ENCODE measurements at places on chromosomes 2 and 18. TPM values are rescaled to one million over a fixed set of nuclear protein-coding genes. Genes with fewer than 3 reads are reported as not detected.
A peak's percentile ranks its signal among the peaks of the same experiment; 100 is the strongest.

OR6B2 gene
- not detected for total RNA-seq

KLHL30 gene
- total RNA-seq = not detected

CHPF gene
- 54.3 TPM for total RNA-seq

KCTD18 gene
- total RNA-seq = 6.8 TPM

KLHL41 gene
- total RNA-seq = not detected

C2orf81 gene
- 7.6 TPM for total RNA-seq

INHBB gene
- not detected for total RNA-seq

ANKRD30BL gene
- not detected for total RNA-seq

TUBB8B gene
- total RNA-seq = 1.4 TPM

DNAJC5G gene
- total RNA-seq = 0.45 TPM

DNA sequence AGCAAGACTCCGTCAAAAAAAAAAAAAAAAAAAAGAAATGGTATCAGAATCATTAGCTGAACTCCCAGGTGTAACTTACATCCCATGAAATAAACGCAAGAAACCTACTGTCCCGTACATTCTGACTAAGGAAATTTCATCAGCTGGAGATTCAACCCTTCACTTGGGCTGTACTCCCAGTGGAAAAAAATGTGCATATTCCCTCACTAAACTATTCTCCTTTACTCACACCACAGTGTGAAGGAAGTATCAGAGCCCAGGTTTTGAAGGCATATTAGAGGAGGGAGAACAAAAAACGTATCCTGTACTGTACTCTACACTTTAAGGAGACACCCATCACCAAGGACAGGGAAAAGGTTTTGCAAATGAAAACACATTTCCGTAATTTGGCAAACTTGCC, 64.3 kb downstream of the DNER start:
- no peak for DNase-seq

- no peak for DNase-seq
These were observed 640.2 kb upstream of the SYT4 start for GRCh38 chr18:43917520-43917919.

- no peak for DNase-seq
These were observed 7.4 kb downstream of the IL1R2 start for GRCh38 chr2:101998896-101999789.

DNA sequence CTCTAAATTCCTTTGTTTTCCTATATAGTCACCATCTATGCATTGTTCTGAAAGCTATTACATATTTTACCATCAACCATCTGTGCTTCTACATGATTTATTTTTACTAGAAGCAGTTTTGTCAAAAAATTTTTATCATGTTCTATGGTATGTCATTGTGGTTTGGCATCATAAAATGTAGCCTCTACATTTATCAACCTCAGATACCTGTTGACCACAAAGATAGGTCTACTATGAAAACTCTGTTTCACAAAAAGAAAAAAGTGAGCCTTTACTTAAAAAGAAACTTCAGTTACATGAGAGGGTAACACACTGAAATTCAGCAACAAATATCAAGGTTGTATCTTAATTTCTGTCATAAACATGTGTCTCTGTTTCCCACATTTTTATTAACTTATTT, 3.7 kb downstream of the BCL2 start:
- DNase-seq = no peak

GRCh38 chr18:61086657-61087056, 246.6 kb upstream of the CDH20 start:
- DNase-seq = no peak

DNA sequence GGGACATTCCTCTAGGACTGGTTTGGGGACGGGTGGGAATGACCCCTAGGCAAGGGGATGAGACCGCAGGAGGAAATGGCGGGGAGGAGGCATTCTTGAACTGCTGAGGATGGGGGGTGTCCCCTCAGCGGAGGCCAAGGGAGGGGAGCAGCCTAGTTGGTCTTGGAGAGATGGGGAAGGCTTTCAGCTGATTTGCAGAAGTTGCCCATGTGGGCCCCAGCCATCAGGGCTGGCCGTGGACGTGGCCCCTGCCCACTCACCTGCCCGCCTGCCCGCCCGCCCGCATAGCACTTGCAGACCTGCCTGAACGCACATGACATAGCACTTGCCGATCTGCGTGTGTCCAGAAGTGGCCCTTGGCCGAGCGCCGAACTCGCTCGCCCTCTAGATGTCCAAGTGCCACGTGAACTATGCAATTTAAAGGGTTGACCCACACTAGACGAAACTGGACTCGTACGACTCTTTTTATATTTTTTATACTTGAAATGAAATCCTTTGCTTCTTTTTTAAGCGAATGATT, 4.9 kb downstream of the INHBB start:
- DNase-seq = no peak

- DNase-seq = no peak
These were observed 53.5 kb downstream of the SLC4A1AP start for GRCh38 chr2:27717070-27717795.

DNA sequence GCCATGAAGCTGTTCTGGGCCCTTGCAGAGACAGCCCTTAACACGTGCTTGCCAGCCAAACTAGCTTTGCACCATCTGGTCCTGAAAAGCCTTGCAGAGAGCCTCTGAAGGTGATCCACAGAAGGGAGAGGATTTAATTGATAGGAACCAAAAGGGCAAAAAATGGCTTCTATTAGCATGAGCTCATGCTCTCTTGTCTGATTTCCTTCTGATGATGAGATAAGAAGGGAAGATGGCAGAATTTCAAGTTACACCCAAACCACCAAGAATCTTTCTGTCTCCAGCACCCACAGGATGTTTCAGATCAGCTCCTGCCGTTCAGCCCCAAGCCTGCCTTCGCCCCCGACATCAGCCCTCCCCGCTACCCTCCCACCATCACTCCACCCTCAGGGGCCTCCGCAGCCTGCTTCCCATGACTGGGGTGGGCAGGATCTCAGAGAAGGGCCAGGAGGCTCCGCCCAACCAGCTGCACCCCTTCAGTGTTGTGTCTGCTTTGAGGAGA, 23.4 kb upstream of the GLI2 start:
- DNase-seq = peak; percentile 47

- DNase-seq = peak; percentile 95
These were observed 111.6 kb upstream of the NABP1 start for GRCh38 chr2:191566344-191566743.

DNA sequence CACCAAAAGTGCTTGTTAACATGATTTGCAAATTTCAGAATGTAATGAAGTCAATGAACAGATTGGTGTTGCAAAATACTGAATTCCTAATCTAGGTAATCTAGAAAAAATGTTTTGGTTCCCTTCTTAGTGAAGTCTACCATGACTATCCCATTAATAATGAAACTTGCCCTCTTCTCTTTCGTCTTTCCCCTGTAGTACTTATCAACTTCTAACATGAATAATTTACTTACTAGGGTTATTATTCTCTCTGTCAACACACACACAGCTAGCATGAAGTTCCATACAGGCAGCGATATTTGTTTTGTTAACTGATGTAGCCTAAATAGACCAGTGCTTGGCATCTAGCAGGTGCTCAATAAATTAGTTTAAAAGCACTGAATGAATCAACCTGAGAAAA, 160.2 kb downstream of the NCK2 start:
- no peak for DNase-seq

DNA sequence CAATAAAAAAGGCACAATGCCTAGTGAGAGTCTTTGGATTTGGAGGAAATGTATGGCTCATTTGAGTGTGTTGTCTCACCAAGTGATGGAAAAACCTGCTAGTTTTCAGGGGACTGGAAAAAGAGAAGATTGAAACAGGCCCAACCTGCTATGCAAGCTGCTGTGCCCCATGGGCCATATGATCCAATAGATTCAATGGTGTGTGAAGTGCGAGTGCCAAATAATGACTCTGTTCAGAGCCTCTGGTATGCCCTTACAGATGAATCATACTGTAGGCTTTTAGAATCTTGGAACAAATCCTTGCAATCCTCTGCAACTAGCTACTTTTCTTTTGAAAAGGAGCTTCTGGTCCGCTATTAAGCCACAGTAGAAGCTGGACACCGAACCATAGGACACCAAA, 529.8 kb upstream of the CNTNAP5 start:
- DNase-seq = no peak

DNA sequence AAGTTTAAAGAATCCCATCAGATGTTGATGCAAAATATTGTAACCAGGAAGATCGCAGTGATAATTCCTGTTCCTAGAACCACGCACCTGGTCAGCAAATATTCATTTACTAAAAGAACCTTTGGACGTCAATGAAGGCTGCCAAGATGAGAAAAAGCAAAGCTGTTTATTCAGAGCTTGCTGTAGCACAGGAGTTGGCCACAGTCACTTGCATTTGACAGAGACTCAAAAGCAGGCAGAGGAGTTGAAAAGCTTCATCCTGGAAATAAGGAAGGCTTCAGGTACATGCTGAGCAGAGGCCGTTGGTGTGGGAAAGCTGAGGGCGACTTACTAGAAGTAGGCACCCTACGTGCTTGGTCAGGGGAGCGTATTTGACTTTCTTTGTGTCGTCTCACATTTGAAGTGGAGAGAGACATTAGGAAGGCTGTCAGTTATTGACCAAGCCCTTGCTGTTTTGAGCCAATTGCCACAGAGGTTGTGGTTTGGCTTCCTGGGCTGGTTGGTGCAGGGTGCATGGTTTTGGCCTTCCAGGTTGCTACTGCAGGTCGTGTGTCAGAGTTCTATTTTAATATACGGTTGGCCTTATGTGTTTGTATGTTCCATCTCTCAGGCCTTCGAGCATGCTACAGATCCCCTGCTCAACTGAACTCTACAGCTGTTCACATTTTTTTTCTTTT, 289.6 kb downstream of the METTL4 start:
- DNase-seq = no peak

GRCh38 chr2:160064916-160065315, 2.5 kb upstream of the PLA2R1 start:
- DNase-seq = no peak

- peak; percentile 37 for DNase-seq
These were observed 72.4 kb downstream of the PXDN start for GRCh38 chr2:1671916-1672315.

GRCh38 chr2:103284750-103285149, 522.9 kb downstream of the TMEM182 start:
- DNase-seq = no peak

GRCh38 chr2:118851650-118852049, 4.2 kb upstream of the EN1 start:
- DNase-seq = peak; percentile 57

- DNase-seq = no peak
These were observed 809.8 kb upstream of the SOX11 start for GRCh38 chr2:4882421-4882820.
